ENCODE measurements at places on chromosomes 11 and 22.
A peak's percentile ranks its signal among the peaks of the same experiment; 100 is the strongest.

DNA sequence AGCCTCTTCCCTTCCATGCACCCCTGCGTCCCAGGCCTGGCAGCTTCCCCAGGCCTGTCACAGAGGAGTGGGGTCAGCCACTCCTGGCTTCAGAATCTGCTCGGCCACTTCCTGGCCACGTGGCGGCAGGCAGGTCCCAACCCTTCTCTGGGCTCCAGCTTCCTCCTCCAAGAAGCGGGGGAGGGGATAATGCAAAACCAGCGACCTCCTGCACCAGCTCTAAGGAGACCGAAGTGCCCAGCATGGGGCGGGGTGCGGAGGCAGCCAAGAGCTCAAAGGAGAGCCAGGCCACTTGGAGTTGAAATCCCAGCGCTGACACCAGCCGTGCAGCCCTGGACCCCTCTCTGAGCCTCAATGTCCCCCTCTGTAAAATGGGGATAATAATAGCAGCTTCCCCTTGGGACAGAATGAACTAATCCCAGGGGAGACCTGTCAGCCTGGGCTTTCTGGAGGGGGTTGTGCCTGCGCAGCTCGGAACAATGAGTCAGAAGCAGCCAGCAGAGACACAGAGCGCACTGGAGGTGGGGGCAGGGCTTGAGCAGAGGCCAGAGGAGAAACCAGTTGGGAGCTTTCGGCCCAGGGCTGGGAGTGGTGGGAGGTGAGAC lies 22.8 kb upstream of the PICK1 start:
- no peak for DNase-seq

- no peak for DNase-seq
These were observed 730.5 kb upstream of the CCDC179 start for GRCh38 chr11:23590596-23591308.

DNA sequence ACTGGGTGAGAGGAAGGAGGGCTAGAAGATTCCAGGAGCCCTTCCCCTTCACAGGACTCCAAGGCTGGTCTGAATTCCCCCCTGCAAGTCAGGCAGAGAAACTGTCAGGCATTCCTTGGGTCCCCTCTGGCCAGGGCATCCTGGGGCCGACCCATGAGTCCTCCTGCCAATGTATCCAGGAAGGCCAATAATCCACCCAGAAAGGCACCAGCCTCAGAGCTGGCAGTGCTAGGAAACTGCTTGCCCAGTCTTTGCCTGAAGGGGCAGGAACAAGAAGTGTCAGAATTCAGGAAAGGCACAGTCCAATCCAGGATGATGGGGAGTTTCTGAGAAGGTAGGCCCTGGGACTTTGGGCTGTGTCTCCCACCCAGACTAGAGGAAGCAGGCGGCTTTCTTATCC lies 41.0 kb downstream of the BUD13 start:
- DNase-seq, result no peak

GRCh38 chr22:44212936-44213335 lies 32.2 kb downstream of the PARVG start:
- no peak for DNase-seq

- DNase-seq, result peak; percentile 23
These were observed 2.0 kb upstream of the UBXN1 start for GRCh38 chr11:62680825-62681240.

DNA sequence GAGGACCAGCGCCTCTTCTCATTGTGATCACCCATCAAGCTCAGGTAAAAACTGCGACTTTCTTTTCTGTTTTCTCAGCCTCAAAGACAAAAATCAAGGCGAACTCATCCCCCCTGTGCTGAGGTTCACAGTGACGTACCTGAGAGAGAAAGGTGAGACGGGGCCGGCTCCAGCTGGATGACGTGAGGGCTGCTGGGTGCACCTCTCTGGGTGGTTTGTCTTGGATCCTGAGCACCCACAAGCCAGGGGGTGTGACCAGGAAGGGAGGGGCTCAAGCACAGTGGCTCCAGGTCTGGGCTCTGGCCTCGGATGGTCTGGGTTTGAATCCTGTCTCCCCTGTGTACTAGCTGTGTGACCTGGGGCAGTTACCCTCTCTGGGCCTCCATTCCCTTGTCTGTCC lies 92.8 kb downstream of the ARHGAP8 start:
- DNase-seq, result no peak

- DNase-seq, result no peak
These were observed 132.4 kb upstream of the ZC3H12C start for GRCh38 chr11:109960831-109961230.

- no peak for DNase-seq
These were observed 97.7 kb downstream of the CD44 start for GRCh38 chr11:35236667-35237003.

- DNase-seq, result no peak
These were observed 18.7 kb upstream of the BDNF start for GRCh38 chr11:27718863-27719545.

GRCh38 chr11:68016904-68017817 lies 7.0 kb downstream of the ALDH3B1 start:
- no peak for DNase-seq

GRCh38 chr22:46011627-46012181 lies 34.7 kb upstream of the WNT7B start:
- no peak for DNase-seq

DNA sequence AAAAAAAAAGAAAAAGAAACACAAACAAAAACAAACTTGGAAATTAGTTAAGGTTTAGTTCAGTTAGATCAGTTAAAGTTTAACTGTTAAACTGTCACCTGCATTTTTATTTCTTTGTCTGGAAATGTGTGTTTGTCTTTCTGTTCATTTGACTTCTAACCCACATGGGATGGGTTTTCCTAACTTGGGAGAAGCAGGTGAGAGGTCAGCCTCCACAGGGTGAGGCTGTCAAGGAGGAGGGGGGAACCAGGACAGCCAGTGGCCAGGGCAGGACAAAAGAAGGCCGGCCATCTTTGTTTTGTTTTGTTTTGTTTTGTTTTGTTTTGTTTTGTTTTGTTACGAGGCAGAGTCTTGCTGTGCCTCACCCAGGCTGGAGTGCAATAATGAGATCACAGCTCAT lies 13.4 kb upstream of the GCAT start:
- no peak for DNase-seq
